ENCODE measurements at places on chromosomes 12 and 14.

DNA sequence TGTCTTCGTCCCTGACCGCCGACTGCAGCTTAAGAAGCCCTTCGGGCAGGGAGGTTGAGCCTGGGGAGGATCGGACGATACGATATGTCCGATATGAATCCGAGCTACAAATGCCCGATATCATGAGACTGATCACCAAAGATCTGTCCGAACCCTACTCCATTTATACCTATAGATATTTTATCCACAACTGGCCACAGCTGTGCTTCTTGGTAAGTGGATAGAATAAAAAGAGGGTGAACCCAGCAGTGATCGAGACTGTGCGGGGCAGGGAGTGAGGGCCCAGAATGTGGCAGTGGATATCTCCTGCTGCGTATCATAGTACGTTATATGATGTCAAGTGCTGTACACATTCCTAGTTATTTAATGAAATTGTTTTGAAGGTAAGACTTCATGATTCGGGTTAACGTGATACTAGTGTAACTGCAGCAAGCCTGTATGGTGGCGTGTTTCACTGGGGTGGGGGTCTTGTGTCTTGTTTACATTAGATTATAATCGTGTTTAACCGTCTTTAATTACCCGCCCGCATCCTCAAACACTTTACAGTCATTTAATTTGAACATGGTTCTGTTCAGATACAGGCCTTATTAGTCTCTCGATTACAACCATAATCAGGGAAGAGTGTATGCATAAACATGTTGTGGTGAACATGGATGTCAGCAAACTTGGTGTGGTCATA, 1.3 kb downstream of the NAA30 start:
- no peak for DNase-seq

- DNase-seq: no peak
Observed at GRCh38 chr14:52463375-52463774, 88.9 kb downstream of the TXNDC16 start.

- DNase-seq: no peak
Observed at GRCh38 chr12:68349921-68350606, 17.9 kb upstream of the MDM1 start.

- DNase-seq: no peak
Observed at GRCh38 chr12:11967376-11968047, 103.2 kb upstream of the BCL2L14 start.

DNA sequence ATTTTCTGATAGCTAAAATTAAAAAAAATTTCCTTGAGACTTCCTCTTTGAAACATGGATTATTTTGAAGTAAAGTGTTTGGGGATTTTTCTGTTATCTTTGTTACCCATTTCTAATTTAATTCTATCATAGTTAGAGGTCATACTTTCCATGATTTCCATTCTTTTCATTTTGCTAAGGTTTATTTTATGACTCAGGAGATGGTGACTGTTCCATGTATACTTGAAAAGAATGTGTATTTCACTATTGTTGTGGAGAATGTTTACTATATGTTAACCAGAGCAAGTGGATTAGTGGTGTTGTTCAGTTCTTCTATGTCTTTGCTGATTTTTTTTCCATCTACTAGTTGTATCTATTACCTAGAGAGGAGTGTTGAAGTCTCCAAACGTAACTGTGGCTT, 250.5 kb upstream of the PELI2 start:
- no peak for DNase-seq

DNA sequence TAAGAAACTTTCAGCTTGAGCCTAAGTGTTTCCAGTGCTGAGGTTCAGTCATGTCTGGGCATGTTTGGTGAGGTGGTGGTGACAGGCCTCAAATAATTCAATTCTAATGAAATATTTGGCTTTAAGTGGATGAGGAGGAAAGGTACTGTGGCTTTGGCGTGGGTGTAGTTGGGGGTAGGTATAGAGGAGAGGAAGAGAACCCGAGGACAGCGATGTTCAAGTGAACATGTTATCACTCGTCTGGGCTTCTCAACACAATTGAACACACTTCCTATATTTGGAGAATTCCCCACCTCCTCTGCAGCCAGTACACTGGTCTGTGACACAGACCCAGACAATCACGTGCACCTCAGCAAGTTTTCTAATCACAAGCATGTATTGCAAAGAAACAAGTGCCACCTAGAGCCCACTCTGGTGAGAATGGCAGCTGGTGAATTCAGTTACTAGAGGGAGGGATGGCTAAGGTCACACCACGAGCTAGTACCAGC, 53.0 kb downstream of the IFNG-AS1 start:
- DNase-seq: no peak

DNA sequence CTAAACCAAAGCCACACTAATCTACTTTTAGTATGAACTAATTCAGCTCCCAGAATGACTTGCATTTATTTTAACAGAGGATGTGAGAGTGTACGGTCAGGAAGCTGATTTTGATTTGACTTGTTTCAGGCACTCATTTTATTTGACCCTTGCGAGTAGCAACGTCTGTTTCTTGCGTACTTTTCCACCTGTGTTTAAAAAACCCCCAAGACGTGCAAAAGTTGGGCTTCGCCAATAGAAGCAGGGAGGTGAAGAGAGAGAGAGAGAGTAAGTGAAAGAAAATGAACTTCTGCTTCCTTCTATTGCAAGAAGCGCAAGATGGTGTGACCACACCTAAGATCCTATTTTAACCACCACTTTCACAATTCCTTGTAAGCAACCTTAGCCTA, 6.7 kb upstream of the SLC15A4 start:
- no peak for DNase-seq

DNA sequence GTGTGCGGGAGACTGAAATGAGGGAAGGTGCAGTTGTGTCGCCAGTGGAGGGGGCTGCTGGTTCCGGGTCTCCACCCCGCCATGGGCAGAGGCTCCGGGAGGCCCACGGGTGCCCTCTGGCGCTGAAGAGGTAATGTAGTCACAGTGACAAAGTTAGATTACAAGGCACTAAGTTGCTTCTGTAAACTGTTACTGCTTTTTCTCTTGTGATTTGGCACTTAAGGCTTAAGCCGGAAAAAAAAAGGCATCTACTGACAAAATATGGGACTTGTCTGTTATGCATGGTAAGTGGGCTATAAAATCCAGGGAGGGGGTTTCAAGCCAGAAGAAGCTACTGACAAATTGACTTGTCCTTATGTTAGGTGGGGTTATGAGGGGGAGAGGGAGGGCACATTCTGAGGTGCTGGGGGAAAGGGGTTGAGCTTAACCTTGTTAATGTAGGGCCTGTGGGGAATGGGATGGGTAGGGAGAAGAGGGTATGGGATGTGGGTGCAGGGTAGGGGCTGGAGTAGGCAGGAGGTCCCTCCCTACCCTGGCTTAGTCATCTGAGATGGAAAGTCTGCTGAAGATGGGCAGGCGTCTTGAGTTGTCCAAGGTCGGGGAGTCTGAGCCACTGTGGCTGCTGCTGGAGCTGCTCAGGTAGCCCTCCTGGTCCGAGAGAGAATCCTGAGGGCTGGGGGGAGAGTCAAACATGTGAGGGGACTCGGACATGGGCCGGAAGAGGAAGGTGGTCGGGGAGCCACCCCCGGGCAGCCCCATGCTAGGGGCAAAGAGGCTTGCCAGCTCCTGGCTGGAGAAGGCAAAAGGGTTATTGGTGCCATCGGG, 3.7 kb downstream of the ZFP36L1 start:
- peak; percentile 87 for DNase-seq

DNA sequence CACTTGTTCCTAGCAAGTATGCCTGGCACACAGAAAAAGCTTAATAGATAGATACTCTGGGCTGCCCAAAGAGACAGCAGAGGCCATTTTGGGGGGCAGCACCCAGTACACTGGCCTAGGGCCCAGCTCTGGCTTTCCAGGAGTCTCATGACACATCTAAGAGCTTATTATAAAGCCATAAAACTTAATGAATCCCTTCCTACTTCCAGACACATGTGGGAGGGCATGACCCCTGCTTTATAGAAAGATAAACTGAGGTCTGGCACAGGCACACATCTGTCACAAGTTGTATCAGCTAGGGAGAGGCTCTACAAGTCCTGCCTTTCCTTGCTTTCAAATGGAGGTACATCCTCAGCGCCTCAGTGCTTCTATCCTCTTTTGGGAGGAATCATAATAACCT, 27.1 kb downstream of the FMNL3 start:
- no peak for DNase-seq

DNA sequence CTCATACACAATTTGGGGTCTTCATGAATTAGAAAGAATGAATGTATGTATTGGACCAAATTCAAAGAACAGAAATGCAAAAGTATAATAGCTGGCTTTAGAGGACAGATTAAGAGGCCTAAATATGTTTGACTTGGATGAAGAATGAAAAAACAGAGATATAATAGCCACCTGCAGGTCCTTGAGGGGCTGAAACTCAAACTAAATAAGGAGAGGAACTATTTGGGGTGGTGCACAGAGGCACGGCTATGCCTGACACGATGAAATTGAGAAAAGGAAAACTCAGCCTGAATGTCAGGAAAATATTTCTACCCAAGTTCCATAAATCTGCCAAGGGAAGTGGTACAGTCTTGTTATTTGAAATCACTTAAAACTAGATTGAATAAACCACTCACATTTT, 222.9 kb upstream of the DDHD1 start:
- no peak for DNase-seq

DNA sequence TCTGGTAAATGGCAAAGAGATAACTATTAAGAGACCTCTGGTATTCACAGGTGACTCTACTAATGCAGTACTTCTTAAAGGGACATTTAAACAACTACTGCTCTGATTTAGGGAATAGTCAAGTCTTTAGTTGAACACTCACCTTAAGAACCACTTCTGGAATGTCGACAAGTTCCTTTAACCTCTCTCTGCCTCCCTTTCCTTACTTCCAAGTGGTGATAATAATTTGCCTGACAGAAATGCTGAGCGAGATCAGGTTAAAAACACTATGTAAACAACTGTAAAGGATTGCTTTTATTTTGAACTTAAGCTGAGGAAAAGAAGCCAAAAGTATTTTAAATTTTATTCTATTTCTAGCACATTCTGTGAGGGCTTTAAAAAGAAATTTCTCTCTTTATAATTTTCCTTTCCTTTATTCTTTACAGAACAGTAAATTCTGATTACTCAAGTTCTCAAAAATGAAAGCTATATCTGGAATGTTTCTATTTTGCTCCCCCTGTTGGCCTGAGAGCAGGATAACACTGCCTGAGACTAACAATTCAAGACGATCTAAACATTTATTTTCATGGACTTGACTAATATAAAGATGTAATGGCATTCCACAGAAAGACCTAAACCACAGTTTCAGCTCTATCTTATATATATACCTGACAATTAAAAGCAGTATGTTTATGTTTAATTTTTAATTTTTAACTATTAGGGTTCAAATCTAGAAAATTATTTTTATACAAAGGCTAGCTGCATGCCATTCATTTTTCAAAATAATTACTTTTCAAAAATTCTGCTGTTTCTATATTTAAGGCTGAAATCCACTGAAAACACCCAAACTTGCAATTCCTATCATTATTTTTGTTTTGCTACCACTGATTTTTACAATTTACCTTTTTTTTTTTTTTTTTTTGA, 29.2 kb downstream of the ZCCHC8 start:
- no peak for DNase-seq

DNA sequence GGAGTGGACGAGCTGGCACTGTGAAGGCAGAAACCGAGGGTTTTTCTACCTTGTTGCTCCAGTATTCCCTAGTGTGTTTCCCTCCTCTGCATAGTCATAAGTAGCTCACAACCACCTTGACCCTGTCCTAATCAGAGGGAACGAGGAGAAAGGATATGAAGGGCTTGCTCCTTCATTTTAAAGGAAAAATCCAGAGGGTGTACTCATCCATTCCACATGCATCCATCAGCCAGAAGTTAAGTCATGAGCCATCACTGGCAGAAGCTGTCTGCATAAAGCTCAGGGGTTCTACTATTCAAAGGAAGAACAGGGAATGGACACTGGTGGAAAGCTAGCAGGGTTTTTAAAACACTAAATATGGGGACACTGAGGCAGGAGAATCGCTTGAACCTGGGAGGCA, 84.3 kb upstream of the FOXN3 start:
- no peak for DNase-seq

- DNase-seq: no peak
Observed at GRCh38 chr12:57380300-57380699, 50.5 kb downstream of the R3HDM2 start.

GRCh38 chr12:2892246-2892645, 1.6 kb downstream of the TULP3 start:
- DNase-seq: no peak

GRCh38 chr14:70127186-70127585, 61.6 kb downstream of the SLC8A3 start:
- DNase-seq: no peak

- no peak for DNase-seq
Observed at GRCh38 chr14:73796893-73797542, 54.6 kb upstream of the PTGR2 start.

DNA sequence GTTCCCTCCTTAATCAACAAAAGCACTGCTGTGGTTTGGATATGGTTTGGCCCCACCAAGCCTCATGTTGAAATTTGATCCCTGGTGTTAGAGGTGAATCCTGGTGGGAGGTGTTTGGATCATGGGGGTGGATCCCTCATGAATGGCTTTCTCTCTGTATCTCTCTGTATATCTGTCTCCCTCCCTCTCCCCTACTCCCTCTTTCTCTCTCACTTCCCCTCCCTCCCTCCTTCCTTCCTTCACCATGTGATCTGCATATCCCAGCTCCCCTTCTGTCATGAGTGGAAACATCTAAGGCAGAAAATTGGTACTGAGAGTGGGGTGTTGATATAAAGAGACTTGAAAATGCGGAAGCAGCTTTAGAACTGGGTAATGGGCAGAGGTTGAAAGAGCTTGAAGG, 5.2 kb downstream of the GSKIP start:
- DNase-seq: no peak

GRCh38 chr14:23600322-23600707, 21.7 kb upstream of the JPH4 start:
- DNase-seq: no peak

- DNase-seq: no peak
Observed at GRCh38 chr12:57046947-57047890, 2.7 kb downstream of the MYO1A start.

GRCh38 chr14:90781876-90782275, 34.4 kb downstream of the TTC7B start:
- no peak for DNase-seq

- DNase-seq: no peak
Observed at GRCh38 chr12:80219345-80219744, 120.0 kb downstream of the OTOGL start.

DNA sequence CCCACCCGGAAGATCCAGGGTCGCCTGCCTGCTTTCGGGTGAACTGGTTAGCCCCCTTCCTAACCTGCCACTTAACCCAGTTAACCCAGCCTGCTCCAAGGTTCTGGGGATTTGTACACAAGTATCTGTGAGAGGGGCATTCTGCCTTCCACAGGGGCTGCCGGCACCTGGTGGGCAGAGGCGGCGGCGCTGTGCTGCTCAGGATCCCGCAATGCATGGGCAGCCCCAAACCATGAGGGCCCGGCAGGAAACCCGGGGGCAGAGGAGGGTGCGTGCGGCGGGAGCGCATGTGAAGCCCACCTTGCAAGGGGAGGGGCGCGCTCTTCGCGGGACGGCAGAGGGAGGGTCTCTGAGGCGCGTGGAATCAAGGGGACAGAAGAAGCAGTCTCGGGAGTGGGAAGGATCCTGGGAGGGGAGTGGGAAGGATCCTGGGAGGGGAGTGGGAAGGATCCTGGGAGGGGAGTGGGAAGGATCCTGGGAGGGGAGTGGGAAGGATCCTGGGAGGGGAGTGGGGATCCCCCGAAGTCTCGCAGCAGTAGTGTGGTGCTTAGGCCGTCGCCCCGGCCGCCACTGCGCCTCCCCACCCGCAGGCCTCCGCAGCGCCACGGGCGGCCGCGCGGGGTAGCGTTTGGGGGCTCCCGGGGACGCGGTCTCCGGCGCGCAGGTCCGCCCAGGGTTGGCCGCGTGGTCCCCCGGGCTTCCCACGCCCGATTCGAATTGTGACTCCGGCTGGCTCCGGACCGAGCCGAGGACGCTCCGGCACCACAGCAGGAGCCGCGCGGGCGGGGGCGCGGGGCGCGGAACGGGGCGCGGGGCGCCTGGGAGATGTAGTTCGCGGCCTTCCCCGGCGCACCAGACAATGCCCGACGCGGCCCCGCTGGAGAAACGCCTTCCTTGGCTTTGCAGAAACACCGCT, 4.9 kb upstream of the MTA1 start:
- DNase-seq: peak; percentile 37
